ENCODE measurements at places on chromosomes 11 and 22. TPM values are rescaled to one million over a fixed set of nuclear protein-coding genes. Genes with fewer than 3 reads are reported as not detected.

GRCh38 chr22:30250661-30251267, 4.2 kb upstream of the LIF start:
- peak; percentile 69 for DNase-seq

The SYT9 gene
- total RNA-seq: 0.46 TPM

The C22orf15 gene
- 0.36 TPM for total RNA-seq

The AIFM3 gene
- total RNA-seq: 0.65 TPM
